Activated CD8-positive, alpha-beta memory T cell treated with anti-CD3 and anti-CD28 coated beads for 1 hour (primary cell): ENCODE measurements at places on chromosomes 3 and 15.

- DNase-seq, result no peak
These were observed 763.4 kb upstream of the GRM7 start for GRCh38 chr3:6097556-6097955.

DNA sequence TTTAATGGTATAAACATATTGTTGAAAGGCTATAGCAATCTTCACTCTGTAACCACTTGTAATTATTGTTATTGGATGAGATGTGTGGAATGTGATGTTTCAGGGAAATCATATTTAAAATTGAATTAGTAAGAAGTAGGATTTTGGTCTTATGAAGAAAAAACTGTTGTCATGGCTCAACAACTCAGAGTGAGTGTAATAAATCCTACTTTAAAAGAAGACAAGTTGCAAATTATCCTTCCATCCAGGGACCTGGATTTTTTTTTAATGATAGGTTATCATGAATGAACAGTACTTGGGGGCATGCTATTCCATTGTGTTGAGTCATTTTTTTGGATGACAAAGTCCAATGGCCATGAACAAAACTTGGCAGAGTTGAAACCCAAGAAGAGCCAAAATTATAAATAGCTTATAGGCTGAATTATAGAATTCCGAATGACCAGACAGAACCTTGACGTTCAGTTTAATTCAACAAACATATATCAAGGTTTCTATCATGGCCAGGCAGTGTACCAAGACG, 625.5 kb upstream of the ZNF717 start:
- DNase-seq, result no peak

DNA sequence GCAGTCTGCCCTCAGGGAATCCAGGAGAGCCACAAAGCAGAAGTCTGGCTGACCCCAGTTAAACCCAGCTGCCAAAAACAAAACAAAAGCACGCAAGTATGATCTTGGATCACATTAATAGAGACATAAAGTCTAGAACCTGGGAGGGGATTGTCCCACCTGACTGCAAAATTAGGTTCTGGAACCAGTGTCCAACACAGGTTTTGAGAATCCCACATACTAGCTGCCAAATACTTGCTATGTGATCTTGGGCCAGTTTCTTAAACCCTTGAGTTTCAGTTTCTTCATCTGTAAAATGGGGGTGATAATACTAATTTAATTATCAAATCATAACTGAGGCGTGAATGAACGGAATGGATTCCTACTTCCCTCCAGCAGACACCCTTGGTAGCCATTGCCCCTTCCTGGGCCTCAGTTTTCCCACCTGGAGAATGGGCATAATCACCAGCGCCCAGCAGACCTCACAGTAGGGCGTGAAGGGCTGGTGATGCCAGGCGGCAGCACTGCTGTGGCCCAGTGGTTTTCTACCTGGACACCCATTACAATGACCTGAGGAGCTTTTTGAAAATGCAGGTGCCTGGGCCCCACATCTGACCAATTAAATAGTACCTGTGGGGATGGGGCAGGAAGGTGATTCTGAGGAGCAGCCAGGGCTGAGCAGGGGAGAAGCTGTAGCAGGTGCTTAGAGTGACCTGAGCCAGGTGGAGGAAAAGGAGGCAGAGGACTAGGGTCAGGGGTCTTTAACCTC, 32.2 kb downstream of the GRIP2 start:
- DNase-seq, result no peak

- no peak for DNase-seq
These were observed 8.1 kb upstream of the PRSS50 start for GRCh38 chr3:46725621-46726314.

DNA sequence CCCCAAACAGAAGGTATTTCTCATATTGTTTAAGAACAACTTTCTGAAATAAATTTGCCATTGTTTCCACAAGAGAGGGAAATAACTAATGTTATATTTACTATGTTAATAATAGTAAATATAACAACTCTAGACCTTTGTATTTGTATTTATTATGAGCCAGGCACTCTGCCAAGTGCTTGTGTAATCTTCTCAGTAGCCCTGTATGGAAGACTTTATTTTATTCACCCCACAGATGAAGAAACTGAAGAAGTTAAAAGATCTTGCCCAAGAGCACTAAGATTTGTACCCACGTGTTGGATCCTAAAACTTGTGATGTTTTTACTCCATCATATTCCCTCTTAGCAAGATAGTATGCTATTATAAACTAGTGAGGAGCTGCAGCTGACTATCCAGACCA, 12.0 kb upstream of the GNB4 start:
- no peak for DNase-seq
